ENCODE measurements at places on chromosomes 12 and 14.

GRCh38 chr12:90990611-90991010, 14.2 kb downstream of the EPYC start:
- DNase-seq, result no peak

DNA sequence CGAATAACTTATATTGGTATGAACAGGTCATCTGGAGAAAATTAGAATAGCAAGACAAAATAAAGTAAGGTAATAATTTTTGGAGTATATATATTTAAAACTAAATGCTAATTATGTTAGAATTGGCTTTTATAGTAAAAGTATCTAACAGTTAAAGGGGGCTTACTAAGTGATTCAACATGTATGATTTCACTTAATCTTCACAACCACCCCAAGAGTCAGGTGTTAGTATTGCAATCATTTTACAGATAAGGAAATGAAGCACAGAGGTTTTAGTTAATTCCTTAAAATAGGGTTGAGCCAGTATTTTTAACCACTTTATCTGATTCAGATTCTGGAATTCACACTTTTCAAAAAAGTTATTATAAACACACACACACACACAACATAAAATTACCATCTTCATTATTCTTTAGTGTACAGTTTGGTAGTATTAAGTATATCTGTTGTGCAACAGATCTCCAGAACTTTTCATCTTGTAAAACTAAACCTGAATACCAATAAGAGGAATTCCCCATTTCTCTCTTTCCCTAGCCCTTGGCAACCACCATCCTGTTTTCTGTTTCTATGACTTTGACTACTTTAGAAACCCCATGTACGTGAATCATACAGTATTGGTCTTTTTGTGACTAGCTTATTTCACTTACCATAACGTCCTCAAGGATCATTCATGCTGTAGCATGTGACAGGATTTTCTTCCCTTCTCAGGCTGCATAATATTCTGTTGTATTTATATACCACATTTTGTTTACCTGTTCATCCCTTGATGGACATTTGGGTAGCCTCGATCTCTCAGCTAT, 12.5 kb downstream of the A2M start:
- DNase-seq, result no peak

DNA sequence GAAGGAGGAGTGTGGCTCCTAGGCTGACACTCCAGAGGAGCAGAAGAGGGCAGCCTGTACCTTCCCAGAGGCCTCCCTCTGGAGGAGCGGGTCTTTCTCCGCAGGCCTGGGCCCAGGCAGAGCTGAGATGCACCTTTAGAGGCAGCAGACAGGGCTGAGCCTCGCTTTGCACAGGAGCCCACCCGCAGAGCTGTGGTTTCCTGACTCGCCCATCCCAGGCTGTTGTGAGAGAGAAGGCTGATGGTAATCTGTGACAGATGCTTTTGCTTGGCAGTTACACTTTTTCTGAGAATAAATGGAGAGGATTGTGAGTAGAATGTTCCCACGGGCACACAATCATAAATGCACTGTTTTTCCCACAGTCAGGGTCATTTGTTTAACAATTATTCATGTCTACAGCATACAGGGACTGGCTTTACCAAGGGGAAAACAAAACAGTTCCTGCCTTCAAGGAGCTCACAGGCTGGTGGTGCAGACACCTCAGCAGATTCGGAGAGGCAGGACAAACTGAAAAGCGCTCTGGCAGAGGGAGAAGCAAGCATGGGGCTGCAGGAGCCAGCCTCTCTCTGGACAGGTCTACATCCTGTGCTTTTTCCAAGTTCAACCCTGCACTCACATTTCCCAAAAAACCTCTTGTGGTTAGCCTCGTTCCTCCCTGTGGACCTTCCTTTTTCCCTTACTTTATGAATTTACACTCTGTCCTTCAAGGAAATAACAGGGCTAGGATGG, 13.9 kb downstream of the EVL start:
- no peak for DNase-seq

DNA sequence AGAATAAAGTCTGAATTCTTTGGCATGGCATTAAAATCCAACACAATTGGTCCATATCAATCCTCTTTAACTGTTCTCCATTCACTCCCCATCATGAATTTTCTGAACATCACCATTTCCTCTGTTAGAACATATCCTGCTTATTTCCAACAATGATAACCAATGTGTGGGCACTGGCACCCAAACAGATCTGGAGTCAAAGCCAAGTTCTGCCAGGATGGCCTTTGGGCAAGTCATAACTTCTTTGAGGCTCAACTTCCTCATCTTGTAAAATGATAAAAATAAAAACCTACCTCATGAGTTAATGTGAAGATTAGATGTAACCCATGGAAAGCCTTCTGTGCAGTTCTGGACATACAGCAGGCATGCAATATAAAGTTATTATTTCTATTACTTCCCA, 12.5 kb downstream of the PAWR start:
- DNase-seq, result no peak

DNA sequence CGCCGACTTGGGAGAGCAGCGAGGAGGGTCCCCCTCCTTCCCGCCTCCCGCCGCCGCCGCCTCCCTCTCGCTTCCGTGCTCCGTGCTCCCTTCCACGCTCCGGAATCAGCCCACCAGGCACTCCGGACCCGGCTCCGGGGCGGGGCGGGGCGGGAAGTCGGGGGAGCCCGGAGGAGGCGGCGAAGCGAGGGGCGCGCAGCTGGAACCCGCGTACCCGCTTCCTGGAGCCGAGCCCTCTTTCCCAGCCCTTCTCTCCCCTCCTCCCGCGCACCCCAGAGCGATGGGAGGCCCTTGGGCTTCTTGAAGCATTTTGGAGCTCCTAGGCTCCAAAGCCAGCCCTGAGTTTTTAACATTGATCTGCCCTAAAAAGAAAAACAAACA, at the start of gene SYNDIG1L:
SYNDIG1L (minus strand) TSS at position 9 of the 381 bp plus-strand sequence. CDS start 16,466 bp downstream, outside the sequence.
- DNase-seq, result no peak

- no peak for DNase-seq
These were observed 16.3 kb downstream of the MARK3 start for GRCh38 chr14:103401223-103402214.

DNA sequence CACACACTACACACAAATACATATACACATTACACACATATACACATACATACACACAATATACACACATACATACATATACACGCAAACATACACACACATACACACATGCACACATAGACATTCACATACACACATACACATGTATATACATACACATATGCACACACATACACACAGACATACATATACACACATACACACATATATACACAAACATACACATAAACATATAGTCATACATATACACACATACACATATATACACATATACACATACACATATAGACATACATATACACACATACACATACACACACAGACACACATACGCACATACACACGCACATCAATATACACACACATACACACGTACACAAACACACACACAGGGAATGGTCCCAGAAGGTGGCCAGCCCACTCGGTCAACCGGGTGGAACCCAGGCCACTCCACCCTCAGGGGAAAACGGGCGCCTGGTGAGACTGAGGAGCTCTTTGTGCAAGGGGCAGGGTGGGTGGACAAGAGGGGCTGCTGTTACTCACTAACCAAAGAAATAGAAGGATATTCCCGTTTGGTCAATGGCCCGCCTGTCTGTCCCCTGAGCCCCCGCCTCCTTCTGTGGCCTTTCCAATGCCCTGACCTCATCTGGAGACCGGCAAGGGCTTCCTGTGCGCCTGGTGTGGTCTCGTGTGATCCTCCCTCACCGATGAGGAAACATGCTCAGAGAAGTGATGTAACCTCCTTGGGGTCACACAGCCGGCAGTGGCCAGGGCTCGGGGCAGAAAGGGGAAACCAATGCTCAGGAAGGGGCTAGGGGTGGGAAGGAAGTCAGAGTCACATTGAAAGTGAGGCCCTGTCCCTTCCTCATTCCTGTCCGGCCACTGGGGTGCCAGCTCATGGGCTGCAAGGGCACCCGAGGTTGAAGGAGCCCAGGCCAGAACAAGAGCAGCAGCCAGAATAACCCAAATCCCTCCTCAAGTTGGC, 5.3 kb downstream of the TRPV4 start:
- no peak for DNase-seq

DNA sequence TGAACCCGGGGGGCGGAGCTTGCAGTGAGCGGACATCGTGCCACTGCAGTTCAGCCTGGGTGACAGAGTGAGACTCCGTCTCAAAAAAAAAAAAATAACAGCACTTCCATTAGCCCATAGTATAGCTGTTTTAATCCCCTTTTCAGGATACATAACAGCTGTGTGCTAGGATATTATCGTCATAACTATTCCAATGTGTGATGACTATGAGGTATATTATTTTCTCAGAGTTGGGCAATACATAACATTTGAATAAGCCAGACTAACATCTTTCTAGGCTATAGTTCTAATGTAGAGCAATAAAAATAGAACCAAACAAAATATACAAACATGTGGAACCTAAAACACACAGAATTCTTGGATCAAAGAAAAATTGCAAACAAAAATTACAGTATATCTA, 57.1 kb downstream of the MARK3 start:
- DNase-seq, result no peak

GRCh38 chr12:125061229-125061628, 4.0 kb upstream of the AACS start:
- DNase-seq, result no peak

DNA sequence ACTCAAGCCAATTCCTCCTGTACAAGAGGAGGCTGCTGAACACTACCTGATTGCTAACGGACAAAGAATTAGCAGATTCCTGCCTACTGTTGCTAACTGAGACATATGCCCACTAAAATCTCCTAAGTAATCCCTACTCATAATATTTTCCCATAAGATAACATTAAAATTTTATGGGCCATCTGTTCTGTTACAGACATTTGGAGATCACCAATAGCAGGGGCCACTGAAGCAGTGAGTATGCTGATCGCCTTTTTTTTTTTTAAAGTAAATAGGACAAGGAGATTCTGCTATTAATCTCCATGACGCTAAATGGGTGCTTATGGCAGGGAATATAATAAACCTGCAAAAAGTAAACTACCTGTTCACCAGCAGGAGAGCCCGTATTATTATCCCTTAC, 292.9 kb downstream of the MED13L start:
- DNase-seq, result no peak

DNA sequence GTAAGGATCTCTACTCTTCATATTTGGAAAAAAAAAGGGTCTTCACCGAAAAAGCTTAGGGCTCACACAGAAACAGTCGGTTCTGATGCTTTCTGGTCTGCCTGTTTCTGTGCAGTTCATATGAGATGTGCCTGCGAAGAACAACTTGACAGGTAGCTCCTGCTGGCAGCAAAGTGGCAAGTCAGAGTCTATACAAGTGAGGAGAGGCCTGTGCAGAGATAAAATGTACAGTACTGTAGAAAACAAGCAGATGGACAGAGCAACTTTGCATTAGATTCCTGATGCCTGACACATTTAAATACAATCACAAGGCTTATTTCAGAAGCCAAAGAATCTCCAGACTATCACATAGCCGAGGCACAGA, 936.0 kb downstream of the DIO2 start:
- DNase-seq, result no peak

DNA sequence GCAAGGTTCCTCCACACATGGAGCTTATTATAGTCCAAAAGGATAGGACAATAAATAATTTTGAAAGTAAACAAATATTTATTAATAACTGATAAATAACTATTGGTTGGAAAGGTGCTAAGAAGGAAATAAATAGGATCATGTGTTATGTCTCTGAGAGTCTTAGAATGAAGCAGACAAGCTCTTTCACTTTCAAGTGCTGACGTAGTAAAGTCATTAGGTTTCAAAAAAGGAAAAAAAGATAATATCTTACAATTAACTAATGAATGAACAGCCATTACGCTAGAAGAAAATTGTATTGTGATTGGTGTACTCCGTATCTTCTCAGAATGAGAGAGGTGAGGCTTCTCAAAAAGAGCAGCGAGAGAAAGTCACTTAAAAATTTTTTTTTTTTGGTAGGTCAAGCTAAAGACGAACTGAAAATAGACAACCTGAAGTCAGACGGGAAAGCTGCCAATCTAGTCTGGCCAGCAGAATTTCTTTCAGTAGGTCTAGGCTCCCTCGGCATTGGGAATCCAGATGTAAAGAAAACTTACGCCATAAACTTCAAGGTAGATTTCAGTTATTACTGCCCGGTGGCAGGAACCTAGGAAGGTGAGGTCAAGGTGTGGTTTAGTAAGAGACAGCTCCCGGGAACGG, 583 bp upstream of the LEMD3 start:
- DNase-seq, result no peak

- DNase-seq, result no peak
These were observed 132.1 kb upstream of the PELI2 start for GRCh38 chr14:55986069-55986468.

GRCh38 chr14:64636208-64636979, 67.8 kb upstream of the PLEKHG3 start:
- DNase-seq, result no peak

DNA sequence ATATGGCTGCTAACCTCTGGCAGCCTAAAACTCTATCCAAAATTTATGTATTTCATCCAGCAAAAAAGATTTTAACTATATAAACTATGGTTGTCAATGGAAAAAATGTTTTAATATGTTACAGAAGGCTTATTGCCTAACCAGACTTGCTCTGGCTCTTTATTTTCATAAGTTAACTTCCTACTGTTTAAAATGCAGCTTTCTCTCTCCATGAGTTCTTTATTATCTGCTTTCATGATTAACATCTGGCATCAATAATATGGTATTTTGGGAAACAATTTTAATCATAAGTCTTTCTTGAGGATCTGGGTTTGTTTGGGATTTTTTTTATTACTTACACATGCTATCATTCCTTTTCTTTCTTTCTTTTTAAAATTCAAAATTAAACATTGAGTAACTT, 20.5 kb downstream of the KERA start:
- DNase-seq, result no peak

DNA sequence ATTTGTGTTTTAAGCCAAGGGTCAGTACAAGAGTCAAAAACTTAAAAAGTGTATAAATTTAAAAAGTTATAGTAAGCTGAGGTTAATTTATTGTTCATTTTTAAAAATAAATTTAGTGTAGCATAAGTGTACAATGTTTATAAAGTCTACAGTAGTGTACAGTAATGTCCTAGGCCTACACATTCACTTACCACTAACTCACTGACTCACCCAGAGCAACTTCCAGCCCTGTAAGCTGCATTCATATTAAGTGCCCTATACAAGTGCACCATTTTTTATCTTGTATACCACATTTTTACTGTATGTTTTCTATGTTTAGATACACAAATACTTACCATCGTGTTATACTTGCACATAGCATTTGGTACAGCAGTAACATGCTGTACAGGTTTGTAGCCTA, 37.7 kb downstream of the GPR137C start:
- DNase-seq, result no peak

DNA sequence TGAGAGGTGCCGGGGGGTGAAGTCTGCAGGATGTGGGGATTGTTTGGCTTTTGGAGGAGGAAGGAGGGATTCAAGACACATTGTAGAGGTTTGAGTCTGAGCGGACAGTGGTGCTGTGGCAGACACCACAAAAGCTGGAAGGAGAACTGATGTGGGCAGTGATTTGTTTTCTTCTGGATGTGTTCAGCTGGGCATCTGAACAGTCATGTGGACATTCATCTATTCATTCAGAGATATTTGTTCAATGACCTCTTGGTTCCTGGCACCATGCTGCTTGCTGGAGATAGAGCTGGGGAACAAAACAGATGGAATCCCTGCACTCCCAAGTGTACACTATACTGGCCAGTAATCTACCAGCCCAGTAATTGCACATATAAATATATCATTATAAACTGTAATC, 64.0 kb downstream of the PTPN11 start:
- DNase-seq, result no peak
